ENCODE measurements at places on chromosomes 12 and 14. TPM values are rescaled to one million over a fixed set of nuclear protein-coding genes. Genes with fewer than 3 reads are reported as not detected.

SERPINA3 gene
- total RNA-seq: 46.4 TPM

SOAT2 gene
- total RNA-seq: not detected

SELPLG gene
- 2.3 TPM for total RNA-seq

TAS2R10 gene
- not detected for total RNA-seq

RIPK3 gene
- total RNA-seq: 1.8 TPM

TMTC2 gene
- total RNA-seq: 4.7 TPM

ASCL1 gene
- not detected for total RNA-seq

GALNT6 gene
- 93.3 TPM for total RNA-seq

GPR65 gene
- total RNA-seq: not detected

TSPAN9 gene
- 24.7 TPM for total RNA-seq

RNASE4 gene
- total RNA-seq: 15.3 TPM

TAS2R30 gene
- 0.52 TPM for total RNA-seq

BATF gene
- not detected for total RNA-seq

WNT1 gene
- not detected for total RNA-seq

RASSF9 gene
- 5.0 TPM for total RNA-seq

TMEM63C gene
- 0.17 TPM for total RNA-seq

NRL gene
- 2.4 TPM for total RNA-seq

GLS2 gene
- total RNA-seq: 1.6 TPM

PLBD1 gene
- total RNA-seq: 12.0 TPM

MIS18BP1 gene
- 24.3 TPM for total RNA-seq

SERPINA9 gene
- total RNA-seq: not detected

KLRB1 gene
- total RNA-seq: not detected

SMCO3 gene
- not detected for total RNA-seq

RNASE1 gene
- 0.52 TPM for total RNA-seq

All from renal cortical epithelial cell (primary cell).